ENCODE measurements at places on chromosomes 12 and 14.

DNA sequence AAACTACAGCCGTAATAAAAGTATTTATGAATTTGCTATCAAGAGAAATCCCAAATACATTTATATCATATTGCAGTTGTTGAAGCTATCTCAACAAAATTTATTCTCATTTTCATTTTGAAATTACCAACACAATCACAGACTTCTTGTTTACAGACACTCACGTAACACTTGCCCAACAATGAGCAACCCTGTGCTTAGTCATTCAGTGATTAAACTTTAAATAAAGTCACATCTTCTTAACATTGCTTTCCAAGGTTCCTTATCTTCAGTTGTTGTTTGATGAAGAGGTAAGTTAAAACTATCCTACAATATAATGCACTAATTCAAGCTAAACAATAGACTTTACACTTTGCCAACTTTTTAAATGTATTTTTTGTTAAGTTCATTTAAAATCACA lies 601.8 kb downstream of the SLC16A7 start:
- peak; percentile 45 for DNase-seq

DNA sequence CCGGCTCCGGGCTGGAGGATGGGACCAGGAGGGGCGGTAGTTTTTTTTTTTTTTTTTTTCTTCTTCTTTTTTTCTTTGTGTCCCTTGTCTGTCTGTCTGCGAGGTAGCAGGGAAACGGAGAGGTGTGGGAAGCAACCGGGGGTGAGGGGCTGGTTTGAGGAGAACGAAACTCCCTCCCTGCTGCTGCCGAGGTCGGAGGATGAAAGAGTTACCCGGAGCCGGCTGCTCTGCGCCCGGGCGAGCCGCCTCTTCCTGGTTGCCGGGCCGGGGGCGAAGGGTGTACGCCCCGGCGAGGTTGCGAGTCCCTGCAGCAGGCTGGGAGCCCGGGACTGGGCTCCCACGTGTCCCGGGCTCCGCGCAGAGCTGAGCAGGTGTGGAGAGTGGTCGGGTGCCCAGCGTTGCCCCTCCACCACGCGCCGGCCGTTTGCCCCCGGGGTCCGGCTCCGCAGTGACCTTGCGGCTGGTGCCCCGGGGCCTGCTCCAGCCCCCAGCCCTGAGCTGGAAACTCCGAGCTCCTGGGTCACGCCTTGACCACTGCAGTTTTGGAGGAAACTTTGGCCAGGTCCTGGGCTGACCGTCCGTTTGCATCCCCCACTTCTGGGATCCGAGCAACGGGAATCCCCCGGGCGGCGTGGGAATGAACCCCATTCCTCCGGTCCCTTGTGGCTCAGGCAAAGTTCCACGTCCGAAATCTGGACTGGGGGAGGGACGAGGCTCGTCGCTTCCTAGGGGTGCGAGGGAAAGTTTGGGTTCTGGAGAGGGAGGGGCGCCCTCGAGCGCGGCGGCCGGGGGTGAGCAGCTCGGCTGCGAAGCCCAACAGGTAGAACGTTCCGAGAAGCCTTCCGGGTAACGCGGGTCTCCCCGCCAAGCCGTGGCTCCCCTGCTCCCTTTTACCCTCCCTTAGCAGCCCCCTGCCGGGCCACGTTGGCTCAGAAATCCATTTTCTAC lies 1.3 kb downstream of the CHST11 start:
- DNase-seq, result no peak

DNA sequence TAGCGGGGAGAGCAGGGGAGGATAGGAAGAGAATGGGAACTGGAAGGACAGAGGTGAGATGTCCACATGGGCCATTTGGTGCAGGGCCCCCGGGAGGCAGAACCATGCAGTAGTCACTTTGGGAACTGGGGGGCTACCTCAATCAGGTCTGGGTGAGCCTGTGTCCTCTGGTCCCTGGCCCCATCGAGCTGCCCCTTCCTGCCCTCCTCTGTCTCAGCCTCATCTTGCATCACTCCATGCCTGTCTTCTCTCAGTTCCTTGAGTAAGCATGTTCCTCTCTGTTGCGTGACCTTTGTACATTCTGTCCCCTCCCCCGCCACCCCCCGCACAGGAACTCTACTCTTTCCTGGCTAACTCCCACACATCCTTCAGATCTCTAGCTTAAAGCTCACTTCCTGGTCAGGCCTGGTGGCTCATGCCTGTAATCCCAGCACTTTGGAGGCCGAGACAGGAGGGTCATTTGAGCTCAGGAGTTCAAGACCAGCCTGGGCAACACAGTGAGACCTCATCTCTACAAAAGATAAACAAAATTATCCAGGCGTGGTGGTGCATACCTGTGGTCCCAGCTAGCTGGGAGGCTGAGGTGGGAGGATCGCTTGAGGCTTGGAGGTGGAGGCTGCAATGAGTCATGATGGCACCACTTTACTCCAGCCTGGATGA lies 23.2 kb downstream of the FOS start:
- DNase-seq, result peak; percentile 66

- peak; percentile 18 for DNase-seq
These were observed 13.5 kb upstream of the NRDE2 start for GRCh38 chr14:90345239-90345557.

- DNase-seq, result peak; percentile 62
These were observed 37.9 kb upstream of the GALNT9 start for GRCh38 chr12:132367071-132367851.

- peak; percentile 23 for DNase-seq
These were observed 444 bp downstream of the DRAM1 start for GRCh38 chr12:101877806-101878242.

- no peak for DNase-seq
These were observed 1.3 kb upstream of the PABPN1 start for GRCh38 chr14:23319746-23320583.
